ENCODE measurements at places on chromosomes 12 and 14.

GRCh38 chr12:84136862-84137367 is 775.7 kb downstream of the SLC6A15 start:
- no peak for DNase-seq

- DNase-seq = no peak
Measured at GRCh38 chr12:118749646-118750045, 231.7 kb upstream of the SRRM4 start.

DNA sequence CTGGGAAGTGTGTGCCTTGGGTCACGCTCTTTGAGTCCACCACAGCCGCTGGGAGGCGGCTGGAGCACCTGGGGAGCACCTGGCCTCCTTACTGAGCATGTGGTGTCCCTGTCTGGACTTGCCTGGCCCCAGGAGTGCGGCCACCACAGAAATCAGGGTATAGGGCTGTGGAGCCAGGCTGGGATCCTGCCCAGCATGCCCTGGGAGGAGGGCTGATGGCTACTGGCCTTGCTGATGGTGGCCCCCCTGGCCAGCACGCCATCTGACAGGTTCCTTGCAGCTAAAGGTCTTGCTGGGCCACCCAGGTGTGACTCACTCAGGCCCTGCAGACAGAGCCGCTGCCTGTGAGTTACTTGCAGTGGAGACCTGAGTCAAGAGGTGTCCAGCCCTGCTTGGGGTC is 6.0 kb downstream of the ULK1 start:
- DNase-seq = no peak

- DNase-seq = no peak
Measured at GRCh38 chr14:102195446-102195845, 55.7 kb downstream of the WDR20 start.

DNA sequence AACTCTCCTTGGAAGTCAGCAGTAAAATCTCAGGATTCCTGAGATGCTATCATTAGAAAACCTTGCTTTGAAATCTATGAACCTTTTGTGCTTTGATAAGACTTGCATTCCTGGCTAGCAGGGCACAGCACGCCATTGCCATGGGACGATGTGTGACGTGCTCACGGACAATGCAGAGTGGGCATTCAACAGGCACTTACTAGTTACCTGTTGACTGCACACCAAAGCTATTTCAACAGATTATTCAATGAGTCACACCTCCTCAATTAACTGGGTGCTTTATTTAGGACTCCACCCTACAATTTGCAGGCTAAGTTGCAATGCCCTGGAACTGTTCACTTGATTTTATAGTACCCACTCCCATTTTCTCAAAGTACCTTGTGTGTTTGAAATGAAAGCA is 11.3 kb downstream of the NOS1 start:
- DNase-seq = no peak

DNA sequence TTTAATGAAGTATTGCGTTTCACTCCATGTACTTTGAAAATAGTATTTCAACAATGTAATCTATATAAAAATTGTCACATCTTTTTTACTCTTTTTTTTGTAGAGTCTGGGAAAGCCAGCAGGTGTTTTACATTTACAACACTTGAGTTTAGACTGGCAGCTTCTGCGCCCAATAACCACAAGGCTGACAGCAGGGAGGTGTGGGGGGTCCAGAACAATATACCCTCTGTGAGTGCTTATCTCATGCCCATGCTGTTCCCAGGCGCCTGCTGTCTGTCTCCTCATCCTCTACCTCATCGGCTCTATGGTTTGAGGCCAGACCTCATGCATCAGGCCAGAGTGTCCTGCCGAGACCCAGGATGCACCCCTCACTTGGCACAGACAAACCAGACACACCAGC is 24.9 kb downstream of the FBRSL1 start:
- DNase-seq = no peak

- no peak for DNase-seq
Measured at GRCh38 chr12:54191126-54191525, 2.3 kb upstream of the SMUG1 start.

GRCh38 chr12:19129122-19129485 is 429 bp upstream of the PLEKHA5 start:
- no peak for DNase-seq

DNA sequence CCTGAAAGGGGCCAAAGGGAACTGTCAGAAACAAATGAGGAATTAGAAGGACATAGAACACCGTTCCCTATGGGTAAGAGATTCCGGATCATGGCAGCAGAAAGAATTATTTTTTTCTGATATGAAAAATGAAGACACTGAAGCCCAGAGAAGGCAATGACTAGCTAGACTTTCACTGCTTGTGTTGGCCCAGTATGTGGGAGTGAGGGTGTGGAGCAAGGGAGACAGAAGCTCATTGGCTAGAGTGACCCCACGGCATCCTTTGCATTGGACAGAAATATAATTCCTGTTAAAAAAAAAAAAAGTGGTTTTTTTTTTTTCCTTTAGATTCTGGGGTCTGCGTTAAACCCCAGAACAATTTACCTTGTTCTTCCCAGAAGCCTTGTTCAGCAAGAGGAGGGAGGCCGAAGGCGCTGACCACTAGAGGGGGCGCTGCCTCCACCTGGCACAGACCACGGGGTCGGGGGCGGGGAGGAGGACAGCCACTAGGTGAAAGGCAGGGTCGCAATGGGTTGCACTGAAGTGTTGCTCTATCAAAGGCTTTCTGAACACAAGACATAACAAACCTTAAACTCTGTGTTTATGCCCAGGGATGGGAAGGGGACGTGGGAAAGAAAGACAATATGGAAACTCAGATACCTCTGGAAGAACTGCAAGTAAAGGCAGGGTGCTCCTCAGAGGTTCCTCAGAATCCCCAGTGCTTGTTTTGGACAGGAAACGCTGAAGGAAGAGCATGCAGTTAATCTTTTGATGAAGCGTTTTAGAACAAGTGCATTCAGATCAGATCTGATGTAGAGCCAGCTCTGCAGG is 156.8 kb downstream of the KCNA5 start:
- DNase-seq = peak; percentile 26

- peak; percentile 31 for DNase-seq
Measured at GRCh38 chr12:118850244-118850825, 131.0 kb upstream of the SRRM4 start.

- DNase-seq = no peak
Measured at GRCh38 chr14:42112108-42112507, 505.4 kb downstream of the LRFN5 start.

GRCh38 chr12:124609041-124609989 is 41.9 kb upstream of the NCOR2 start:
- peak; percentile 36 for DNase-seq

- no peak for DNase-seq
Measured at GRCh38 chr14:51929910-51930682, 59.2 kb upstream of the RTRAF start.

- no peak for DNase-seq
Measured at GRCh38 chr14:30084811-30085210, 157.2 kb upstream of the PRKD1 start.

DNA sequence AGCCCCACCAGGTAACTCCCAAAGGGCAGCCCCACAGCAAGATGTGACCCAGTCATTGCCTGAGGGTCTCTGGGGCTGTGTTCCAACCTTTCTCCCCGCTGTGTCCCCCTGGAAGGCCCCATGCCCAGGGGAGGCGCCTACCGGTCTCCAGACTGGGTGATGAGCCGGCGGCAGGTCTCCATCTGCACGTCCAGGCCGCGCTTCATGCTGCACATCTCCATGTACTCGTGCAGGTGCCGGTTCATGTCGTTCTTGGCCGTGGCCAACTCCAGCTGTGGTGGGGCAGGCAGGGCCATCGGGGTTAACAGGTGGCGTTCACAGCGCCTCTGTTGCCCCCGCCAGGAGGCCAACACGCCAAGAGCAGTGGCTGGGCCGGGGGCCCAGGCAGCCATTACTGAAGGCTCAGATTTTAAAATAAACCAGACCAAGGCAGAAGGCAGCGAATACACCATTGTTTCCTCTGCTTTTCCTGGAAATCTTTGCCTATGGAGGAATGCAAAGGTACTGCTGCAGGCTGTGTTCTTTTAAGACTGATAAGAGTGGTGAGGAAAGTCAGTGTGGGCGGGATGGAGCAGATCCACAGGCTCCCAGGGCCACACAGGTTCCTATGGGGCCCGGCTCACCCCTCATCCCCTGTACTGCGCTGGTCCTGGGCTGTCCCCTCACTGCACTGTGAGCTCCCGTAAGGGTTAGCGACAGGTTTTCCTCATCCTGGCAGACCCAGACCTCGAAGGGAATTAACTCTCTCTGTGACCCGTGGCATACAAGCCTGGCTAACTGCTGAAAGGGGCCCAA is 7.3 kb downstream of the GAPDH start:
- DNase-seq = no peak

- DNase-seq = no peak
Measured at GRCh38 chr14:100140452-100141078, 18.9 kb downstream of the DEGS2 start.

DNA sequence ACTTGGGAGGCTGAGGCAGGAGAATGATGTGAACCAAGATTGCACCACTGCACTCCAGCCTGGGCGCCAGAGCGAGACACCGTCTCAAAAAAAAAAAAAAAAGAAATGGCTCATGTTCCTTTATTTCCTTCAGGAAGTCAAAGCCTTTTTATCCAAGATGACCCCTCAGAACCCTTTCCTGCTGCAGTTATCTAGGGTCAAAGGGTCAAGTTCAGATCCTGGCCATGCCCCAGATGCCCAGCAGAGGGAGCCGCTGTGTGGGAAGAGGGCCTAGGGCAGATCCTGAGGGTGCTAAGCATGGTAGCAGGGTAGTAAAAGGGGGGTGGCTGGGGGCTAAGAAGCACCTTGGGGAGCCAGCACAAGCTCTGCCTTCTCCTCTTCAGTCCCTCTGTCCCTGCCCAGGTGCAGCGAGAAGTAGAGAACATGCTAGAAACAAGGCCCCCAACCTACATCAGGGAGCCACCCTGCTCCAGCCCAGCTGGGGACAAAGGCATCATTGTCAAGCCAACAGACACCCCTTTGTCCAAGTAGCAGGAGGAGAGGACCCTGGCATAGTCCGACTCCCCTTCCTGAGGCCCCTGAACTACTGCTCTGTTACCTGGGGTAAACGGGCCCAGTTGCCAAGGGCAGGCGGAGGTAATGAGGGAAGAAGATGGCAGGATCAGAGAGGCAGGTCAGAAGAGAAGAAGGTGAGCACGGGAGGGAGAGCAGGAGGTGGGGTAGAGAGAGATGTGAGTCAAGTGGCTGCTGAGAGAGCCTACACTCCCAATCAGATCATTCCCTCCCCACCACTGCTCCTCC is 6.5 kb downstream of the NFE2 start:
- DNase-seq = peak; percentile 82

DNA sequence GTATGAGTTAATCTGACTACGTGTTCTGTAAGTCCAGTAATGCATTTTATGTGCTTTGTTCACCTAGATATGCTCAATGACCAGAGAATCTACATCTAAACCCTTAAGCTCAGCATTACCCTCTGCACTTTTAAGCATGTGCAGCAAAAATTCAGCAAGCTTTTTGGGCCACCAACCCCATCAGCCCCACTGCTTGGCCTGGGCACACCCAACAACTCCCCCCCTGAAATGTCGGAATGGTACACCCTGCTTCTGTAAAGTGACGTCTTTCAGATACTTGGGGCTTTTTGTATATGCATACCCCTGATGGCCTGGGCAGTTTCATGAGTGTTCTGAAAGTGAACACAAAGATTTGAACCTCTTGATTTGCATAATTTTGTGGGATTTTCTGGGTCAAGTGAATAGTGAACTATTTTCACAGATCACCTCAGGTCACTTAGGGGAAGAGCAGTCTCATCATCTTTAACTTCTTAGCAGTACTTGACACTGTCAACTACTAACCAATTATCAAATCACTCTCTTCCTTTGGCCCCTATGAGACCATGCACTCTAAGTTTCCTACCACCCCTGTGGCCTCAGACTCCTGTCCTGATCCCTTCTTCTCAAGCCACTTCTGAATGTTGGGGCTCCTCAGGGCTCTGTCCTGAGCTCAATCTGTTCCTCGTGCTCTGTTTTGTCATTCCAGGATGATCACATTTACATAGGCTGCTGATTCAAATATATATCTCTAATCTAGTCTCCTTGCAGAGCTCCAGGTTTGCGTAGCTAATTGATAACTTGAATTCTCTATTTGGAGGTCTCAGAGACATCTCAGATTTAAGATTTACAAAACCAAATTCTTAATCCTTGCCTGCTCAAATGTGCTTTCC is 36.3 kb upstream of the PPM1A start:
- no peak for DNase-seq

DNA sequence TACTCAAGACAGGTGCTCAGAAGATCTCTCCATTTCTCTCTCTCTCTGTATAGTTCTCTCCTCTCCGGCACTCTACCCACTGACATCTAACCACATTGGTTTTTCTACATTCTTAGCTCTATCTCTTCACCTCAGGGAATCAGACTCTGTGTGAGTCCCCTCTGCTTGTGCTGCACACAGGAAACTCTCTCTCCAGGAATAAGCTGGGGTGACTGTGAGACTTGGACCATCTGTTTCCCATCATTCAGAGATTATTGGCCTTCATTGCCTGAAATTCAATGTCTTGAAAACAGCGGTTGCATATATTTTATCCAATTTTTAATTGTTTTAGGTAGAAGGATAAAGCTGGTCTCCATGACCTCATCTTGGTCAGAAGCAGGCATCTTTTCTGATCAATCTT is 105.0 kb downstream of the SLC35F4 start:
- no peak for DNase-seq

- DNase-seq = no peak
Measured at GRCh38 chr14:71206123-71206522, 298.9 kb downstream of the PCNX1 start.

DNA sequence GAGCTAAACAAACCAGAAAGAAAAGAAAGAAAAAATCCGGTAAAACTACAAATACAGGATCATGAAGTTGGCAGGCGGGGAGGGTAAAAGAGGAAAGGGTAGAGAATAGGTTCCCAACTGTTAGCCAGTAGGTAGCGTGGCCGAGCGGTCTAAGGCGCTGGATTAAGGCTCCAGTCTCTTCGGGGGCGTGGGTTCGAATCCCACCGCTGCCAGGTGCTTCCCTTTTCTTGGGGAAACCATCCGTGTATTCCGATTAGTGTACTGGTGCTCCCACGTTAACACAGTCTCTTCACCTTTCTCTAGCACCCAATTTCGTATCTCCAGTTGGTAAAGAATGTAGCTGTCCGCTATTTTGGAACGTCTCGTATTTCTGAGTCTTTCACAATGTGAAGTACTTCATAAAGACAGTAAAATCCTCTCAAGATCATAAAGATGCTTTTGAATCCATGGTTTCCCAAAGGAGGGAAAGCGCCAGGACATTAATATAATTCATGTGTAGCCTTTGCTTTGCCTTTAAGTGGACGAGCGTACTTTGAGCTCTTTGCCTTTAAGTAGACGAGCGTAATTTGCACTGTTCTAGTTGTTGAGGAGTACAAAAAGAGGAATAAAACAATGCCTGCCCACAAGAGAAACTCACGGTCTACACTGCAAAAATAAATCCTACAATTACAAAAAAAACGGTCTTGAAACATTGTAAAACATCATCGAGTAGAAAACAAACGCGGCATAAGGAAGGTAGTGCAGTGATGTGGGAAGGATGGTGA is 19.0 kb upstream of the RNASE12 start:
- DNase-seq = peak; percentile 67

DNA sequence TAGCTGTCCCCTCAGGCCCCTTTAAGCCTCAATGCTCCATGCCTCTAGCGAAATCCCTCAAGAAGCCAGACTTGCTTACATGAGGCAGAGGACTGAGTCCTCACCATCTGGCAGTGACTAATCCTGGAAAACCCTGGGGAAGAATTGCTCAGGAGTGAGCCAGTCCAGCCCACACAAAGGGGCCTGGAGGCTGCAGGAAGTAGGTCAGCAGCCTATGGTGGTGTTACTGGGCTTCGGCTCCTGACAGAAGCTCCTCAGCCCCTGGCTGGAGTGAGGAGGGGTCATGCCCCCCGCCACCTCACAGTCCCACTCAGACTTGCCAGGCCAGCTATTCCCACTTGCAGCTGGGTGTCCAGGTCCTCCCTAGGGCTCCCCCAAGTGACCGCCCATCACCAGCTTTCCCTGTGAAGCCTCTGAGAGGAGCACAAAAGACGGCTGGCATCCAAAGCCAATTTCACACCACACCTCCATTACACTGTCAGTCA is 250.5 kb downstream of the DPF3 start:
- peak; percentile 76 for DNase-seq
